CD14-positive monocyte (primary cell): ENCODE measurements at places on chromosomes 1 and 21.

DNA sequence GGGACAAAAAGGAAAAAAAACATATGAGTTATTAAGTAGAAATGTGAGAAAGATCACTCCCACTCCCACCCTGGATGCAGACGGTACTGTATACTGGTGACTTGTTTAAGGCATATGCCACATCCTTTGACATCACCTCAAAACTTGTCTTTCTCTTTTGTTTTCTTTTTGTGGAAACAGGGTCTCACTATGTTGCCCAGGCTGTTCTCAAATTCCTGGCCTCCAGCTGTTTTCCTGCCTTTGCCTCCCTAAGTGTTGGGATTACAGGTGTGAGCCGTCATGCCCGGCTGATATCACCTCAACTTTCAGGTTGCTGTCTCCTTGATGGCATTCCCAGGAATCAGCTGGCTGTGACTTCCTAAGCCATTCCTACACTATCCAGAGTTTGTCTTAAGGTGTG lies 18.4 kb upstream of the KHDRBS1 start:
- no peak for DNase-seq

GRCh38 chr1:209613400-209614150 lies 30.1 kb downstream of the CAMK1G start:
- DNase-seq = no peak

DNA sequence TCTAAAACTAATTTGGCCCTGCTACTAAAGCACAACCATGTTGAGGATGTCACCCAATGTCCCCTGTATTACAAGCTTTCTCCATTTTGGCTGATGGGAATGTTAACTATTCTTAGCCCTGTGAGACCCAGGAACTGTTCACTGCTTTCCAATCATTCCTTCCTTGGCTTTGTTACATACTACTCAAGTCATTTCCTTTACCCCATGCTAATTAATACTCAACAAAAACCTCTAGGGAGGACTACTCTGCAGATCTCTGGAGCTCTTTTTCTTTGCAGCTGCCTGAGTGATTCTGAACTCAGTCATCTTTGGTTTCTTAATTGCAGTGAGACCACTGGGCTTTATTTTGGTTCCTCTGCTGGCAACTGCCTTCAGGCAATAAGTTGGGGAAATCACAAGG lies 23.3 kb upstream of the RPE65 start:
- no peak for DNase-seq

GRCh38 chr1:77687519-77687906 lies 5.1 kb upstream of the ZZZ3 start:
- DNase-seq = peak; percentile 25

DNA sequence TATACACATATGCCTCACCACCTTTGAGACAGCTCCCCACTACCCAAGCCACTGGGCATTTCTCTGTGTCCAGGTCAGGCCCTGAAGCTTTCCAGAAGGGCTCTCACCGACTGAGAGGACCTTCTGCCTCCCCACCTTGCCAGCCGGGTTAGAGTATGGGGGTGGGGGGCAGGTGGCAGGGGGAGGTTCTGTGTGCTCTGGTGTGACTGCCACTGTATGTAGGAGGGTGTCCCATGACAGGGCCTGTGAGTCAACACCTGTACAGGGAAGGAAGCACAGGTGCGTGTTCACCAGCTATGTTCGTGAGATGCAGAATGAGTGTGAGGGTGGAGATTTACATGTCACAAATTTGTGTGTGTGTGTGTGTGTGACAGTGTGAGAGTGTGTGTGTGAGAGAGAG lies 7.0 kb downstream of the AHDC1 start:
- no peak for DNase-seq

GRCh38 chr1:27662707-27663393 lies 9.1 kb downstream of the IFI6 start:
- peak; percentile 83 for DNase-seq

GRCh38 chr1:223853275-223853674 lies 7.5 kb upstream of the TP53BP2 start:
- DNase-seq = no peak

DNA sequence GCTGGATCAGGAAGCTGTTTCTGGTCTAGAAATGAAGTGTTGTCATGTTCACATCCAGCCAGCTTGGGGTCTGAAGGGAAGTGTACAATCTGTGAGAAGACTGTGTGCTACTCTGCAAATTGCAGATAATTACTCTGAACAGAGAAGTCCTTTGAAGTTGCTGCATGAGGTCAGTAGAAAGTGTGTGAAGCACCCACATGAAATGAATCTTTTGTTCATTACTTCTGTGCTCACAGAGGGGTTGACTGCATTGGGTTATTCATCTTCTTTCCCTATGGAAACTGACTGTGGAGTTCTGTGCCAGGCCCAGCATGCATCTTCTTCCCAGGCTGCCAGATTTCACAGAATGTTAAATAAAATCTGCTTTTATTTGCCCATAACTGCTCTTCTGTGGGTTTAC lies 47.1 kb downstream of the CTH start:
- DNase-seq = no peak

GRCh38 chr1:172404121-172404520 lies 16.4 kb upstream of the C1orf105 start:
- DNase-seq = no peak

GRCh38 chr21:32702702-32703101 lies 25.1 kb downstream of the SYNJ1 start:
- DNase-seq = no peak
